ENCODE measurements at places on chromosomes 7 and 10.

- DNase-seq, result no peak
Observed at GRCh38 chr7:4667776-4668509, 14.2 kb upstream of the FOXK1 start.

DNA sequence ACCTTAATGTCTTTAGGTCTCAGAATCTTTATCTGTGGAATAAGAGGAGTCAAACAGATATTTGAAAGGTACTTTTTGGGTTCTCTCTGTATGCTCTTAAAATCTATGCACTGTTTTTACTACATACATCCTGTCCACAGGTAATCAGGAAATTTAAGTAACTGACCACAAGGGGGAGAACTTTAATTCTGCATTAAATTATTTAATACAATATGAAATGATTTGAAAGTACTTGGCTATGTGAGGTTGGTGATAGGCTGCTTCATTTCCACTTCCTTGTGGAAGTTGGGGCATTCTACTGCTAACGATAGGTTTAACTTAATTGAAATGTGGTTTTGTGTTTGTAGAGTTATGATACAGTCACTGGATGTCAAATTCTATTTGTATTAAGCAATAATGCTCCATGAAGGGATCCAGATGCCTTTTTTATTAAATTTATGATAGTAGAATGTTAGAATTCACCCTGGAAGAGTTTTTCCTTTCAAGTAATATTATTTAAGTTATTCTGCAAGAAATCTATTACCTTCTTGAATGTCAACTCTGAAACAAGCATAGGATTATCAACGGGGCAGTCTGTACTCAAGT is 6.0 kb downstream of the TEX47 start:
- no peak for DNase-seq

- no peak for DNase-seq
Observed at GRCh38 chr10:7359356-7359755, 51.5 kb downstream of the SFMBT2 start.

DNA sequence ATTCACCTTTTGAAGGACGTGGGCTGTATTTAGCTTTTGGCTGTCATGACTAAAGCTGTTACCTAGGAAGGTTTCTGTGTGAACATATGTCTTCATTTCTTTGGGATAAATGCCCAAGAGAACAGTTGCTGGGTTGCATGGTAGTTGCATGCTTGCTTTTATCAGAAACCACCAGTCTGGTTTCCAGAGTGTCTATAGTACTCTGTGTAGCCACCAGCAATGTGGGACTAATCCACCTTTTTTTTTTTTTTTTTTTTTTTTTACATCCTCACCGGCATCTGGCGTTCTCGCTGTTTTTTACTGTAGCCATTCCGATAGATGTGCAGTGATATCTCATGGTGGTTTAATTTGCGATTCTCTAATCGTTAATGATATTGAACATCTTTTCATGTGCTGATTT is 297.8 kb downstream of the SDK1 start:
- DNase-seq, result no peak

GRCh38 chr7:127666602-127667001 is 14.6 kb downstream of the SND1 start:
- no peak for DNase-seq

- no peak for DNase-seq
Observed at GRCh38 chr7:24922099-24922773, 57.7 kb downstream of the OSBPL3 start.

DNA sequence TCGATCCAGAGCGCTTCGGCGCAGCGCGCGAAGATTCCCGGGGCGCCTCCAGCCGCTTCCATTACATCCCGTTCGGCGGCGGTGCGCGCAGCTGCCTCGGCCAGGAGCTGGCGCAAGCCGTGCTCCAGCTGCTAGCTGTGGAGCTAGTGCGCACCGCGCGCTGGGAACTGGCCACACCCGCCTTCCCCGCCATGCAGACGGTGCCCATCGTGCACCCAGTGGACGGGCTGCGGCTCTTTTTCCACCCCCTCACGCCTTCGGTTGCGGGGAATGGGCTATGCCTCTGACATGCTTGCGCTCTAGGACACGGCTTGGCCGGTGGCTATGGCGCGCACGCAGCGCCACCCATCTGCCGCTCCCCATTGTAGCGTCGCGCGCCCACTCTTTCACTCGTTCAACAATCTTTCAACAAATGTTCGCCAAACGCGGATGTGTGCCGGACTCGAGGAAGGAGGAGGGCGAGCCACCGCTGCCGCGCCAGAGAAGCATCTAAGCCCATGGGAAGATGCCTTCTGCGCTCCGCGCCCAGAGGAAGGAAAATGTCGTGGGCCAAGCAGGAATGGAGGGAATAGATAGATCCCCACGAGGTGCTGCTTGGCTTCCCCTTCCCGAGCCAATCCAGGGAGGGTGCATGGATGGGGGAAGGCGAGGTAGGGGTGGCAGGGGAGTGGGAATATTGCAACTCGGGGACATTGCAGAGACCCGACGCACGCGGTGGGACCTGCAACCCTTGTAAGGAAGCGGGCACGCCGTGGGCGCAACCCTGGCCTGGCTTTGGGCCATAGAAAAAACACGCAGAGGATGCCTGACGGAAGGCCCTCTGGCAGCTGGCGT is 5.1 kb upstream of the CYP26A1 start:
- no peak for DNase-seq

DNA sequence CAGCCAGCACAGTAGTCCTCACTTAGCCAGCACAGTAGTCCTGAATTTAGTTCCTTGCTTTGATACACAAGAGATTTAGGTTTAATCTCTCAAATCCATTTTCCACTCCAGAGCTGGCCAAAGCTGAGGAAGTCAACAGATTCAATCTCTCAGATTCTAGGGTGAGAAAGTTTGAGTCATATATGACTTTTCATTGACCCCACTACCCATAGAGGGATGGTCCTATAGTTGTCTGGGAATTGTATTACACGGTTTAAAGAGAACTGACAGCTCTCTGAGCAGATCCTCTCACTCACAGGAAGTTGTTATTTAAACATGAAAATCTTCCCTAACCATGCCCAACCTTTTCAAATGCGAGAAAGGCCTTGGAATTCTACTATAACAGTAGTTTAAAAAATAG is 641.8 kb upstream of the SEMA3D start:
- no peak for DNase-seq

GRCh38 chr7:31529103-31529502 is 15.2 kb downstream of the ITPRID1 start:
- DNase-seq, result no peak

- no peak for DNase-seq
Observed at GRCh38 chr10:129901389-129902006, 62.6 kb downstream of the EBF3 start.

DNA sequence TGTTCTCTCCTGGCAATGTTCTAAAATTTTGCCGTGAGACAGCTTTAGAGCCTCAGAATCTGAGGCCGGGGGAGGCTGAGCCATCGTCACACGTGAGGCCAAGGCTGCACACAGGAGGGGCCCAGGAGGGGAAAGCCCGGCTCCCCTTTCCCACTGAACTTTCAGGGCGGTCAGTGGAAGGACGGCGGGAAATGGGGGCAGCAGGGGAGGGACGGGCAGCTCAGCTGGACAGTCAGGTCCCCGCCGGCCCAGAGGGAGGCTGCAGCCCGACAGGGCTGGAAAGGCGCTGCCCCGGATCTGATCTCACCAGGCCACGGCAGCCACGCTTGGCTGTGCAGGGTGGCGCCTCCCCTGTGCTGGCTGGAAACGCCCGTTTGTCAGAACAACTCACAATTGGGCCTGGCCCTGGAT is 43.3 kb upstream of the ADGRA1 start:
- no peak for DNase-seq

- DNase-seq, result no peak
Observed at GRCh38 chr10:126099366-126099765, 203.0 kb downstream of the FANK1 start.

DNA sequence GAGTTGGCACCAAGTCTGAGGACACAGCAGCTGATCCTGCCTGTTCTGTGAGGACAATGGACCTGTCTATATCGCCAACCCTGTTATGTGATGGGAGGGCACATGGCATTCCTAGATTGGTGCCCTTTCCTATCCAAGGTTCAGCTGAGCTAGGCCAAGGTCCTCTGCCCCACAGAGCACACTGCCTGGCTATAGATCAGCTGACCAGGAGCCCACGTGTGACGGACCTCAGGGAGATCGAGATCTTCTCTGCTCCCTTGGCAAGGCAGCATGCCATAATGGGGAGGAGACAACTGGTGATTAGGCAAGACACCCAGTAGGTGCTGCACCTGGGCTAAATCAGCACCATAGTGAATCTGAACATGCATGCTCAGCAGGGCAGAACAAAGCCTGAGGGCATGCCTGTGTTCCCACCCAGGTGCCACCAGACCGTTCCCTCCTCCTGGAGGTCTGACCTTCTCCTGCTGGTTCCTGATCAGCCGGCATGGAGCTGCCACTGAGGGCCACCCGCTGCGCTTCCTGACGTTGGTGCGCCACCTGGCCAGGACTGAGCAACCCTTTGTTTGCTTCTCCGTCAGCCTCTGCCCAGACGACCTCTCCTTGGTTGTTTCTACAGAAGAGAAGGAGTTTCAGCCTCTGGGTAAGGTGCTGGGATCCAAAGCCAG is 93.7 kb downstream of the WDFY4 start:
- no peak for DNase-seq

DNA sequence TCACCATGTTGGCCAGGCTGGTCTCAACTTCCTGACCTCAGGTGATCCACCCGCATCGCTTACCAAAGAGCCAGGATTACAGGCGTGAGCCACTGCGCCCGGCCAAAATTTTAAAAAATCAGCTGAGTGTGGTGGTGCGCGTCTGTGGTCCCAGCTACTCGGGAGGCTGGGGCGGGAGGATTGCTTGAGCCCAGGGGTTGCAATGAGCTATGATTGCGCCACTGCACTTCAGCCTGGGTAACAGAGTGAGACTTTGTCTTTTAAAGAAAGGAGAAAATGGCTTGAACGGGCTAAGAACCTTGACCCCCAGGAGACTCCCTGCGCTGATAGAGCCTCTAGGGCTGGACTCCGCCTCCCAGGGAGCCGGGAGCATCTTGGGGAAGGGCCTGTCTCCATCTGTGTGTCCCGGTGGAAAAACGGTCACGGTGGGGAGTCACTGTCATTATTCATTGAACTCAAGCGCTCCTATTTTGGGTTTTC is 760 bp upstream of the KCTD7 start:
- no peak for DNase-seq

DNA sequence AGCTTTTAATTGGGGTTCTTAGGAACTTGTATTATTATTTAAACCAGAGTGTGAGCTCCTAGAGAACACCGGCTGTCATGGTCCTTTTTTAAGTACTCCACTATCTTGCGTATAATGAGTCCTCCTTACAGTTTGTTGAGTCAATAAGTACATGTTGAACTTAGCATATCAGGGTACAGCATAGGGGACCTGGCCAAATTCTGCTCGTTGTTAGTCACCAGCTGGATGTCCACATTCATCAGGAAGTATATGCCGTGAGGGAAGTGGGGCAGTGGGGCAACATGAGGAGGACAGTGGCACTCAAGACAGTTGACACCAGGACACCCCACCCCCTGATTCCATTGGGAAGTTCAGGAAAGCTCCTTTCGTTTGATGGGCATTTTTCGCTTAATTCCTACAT is 16.6 kb downstream of the RPP30 start:
- no peak for DNase-seq

- DNase-seq, result no peak
Observed at GRCh38 chr10:13924040-13924725, 337.4 kb downstream of the PRPF18 start.

DNA sequence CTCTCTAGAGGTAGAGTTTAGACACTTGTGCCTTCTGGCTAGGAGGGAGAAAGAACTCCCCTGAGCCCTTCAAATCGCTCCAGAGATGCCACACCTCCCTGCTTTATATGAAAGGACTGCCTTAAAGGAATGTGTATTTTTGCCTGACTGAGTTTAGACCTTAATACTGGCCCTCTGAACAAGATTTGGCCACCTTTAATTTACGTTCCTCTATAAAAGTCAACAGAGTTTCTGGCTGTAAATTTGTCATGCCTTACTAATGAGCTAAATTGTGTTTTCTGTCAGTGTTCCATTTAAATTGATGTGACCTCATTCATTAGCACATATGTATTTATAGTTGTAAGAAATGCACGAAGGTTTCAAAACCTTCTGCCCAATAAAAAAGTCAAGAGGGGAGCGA is 48.0 kb downstream of the SEMA3C start:
- DNase-seq, result no peak

DNA sequence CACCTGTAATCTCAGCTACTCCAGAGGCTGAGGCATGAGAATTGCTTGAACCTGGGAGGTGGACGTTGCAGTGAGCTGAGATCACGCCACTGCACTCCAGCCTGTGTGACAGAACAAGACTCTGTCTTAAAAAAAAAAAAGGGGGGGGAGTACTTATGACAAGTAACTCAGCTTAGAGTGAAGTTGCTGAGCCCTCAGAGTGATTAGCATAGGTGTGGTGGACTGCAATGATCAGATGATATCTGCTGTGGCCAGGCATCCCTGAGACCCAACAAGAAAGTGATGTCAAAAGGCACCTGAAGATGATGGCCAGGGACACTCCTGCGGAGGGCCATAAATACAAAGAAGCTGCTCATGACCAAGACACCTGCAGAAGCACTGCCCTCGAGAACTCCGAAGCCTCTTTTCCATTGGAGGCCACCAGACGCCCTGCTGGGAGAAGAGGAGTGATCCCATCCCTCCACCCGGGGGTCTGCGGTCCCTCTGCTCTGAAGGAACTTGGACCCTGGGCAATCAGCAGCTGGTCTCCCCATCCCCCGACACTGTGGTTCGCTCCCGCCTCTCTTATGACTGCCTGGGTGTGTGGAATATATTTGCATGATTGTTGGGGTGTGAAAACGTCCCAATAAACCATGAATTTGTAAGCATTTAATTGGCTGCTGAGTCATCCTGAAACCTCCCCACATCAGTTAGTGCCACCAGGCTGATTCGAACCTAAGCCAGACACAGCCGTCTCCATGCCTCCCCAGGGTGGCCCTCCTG is 46.0 kb downstream of the RASGEF1A start:
- DNase-seq, result no peak

GRCh38 chr7:2314209-2314955 is at the start of gene SNX8:
SNX8 (minus strand) TSS chr7:2314441; CDS start chr7:2314421, 20 bp downstream.
- DNase-seq, result peak; percentile 95
